ENCODE measurements at places on chromosomes 4 and X. TPM values are rescaled to one million over a fixed set of nuclear protein-coding genes. Genes with fewer than 3 reads are reported as not detected.

DNA sequence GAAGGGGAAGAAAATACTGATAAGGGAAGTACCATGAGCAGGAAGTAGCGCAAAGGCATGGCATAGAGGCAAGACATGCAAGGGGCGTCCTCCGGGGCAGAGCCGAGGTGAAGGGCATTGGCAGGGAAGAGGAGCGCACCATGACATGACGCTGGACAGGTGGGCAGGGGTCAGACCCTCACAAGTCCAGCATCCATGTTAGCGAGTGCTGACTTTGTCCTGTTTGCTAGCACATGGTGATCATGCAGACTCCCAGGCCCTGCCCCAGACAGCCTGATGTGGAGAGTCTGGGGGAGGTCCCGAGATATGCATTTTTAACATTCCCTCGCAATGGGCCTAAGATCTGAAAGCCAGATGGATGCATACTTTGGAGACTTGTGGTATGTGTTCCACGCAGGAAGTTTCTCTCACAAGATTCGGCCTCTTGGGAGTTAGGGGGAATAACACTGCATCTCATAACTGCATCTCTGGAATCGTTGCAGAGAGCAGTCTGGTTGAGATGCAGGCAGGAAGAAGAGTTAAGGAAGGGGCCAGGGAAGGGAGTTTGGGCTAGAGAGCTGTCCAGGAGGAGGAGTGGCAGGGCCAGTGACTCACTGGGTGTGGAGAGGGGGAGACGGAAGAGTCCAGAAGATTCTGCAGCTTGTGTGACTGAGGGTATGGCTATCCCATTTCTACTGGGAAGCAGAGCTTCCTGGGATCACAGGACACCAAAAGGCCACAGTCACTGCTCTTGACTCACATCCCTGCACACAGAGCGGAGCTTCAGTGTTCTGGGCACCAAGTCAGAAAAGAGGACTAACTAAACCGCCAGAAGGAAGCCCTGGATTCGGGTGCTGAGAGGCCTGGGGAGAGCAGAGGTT is 59.7 kb downstream of the FAM184B start:
- peak; percentile 67 for DNase-seq

TEX13C gene
- total RNA-seq: not detected

- no peak for DNase-seq
Observed at GRCh38 chr4:67020438-67020797, 524.9 kb downstream of the CENPC start.

CCKAR gene
- total RNA-seq: 3.1 TPM

DNA sequence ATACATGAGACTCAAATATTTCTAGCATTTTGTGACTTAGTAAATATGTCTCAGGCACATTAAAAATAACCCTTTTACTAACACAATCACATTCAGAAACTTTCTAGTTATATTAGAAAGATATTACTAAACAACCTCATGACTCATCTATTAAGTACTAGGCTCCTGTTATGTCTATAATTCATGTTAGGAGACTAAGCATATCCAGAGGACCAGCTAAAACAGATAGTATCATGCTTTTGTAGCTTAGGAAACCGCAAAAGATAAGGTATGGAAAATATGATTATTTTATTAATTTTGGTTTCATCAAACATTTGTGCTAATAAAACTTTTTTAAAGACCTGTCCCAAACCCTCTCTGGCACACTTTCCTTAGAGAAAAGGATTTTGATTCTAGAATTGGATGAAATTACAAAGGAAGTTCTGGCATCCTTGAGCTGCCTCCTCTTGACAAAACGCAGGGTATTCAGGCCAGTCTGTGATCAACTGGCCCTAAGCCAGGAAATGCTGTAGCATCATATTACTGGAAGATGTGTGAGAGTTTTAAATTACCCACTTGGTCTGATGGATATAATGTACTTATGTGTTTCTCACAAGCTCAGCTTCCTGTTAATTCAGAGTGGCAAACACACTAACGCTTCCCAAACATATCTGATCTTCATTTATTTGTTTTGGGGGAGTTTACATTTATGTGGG is 60.4 kb downstream of the NRK start:
- DNase-seq: peak; percentile 0

MUC7 gene
- not detected for total RNA-seq

DNA sequence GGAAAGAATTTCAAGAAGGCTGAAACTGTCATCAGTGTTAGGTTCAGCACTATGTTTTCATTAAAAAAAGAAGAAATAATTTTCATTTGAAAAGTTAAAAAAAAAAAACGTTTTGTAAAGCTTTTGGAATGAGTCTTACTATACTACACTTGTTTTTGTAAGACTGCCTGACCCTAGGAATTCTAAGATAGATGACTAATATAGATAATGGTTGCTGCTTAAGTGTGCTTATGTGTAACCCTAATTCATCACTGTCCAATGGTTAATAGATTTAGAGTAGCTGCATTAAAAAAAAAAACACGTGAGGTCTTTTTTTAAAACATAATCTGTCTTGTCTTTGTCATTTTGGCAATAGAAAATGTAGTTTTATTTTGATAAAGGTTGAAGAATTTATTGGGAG is 323.2 kb downstream of the IL1RAPL1 start:
- peak; percentile 66 for DNase-seq

MAGEA11 gene
- total RNA-seq: not detected

DNA sequence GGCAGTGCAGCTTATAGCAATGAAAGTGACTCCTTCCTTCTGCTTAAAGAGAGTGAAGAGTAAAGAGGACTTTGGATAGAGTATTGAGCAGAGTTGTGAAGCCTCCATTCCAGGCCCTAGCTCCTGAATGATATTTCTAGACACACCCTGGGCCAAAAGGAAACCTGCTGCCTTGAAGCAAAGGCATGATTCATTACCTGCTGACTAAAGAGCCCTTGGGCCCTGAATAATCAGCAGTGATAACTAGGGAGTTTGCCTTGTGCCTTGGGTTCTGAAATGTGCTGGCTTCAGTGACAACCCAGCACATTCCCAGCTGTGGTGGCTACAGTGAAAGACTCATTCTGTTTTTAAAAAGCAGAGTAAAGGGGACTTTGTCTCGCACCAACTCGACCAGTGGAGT is 49.2 kb downstream of the STPG2 start:
- DNase-seq: no peak

GRCh38 chr4:59240011-59240410 is 1960.1 kb upstream of the ADGRL3 start:
- DNase-seq: no peak

DNA sequence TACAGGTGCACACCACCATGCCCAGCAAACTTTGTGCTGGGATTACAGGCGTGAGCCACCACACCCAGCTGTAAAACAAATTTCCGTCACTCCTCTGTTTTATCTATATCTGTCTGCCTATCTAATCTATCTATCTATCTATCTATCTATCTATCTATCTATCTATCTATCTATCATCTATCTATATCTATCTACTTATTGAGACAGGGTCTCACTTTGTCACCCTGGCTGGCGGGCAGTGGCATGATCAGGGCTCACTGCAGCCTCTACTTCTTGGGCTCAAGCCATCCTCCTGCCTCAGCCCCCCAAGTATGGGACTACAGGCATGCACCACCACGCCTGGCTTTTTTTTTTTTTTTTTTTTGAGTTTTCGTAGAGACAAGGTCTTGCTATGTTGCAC is 20.6 kb downstream of the AKAP14 start:
- no peak for DNase-seq

GRCh38 chr4:124610211-124610610 is 102.3 kb downstream of the ANKRD50 start:
- DNase-seq: no peak

- no peak for DNase-seq
Observed at GRCh38 chrX:13664020-13664419, 11.1 kb downstream of the TCEANC start.

DNA sequence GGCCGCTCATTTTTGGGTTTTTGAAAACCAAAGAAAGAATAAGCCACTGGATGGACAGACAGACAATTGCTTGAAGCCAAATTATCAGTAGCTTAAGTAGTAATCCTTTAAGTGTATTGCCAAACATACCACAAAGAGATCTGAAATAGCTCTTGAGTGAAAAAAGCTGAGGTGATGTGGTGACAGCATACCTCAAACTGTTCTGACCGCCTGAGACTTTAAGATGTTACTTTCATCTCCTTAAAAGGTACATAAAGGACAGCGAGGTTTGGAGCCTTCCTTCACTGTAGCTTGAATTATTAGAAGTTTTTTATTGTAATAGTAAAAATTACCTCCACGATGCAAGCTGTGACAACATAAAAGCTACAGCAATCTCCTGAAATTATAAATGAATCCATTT is 271.5 kb upstream of the FAM241A start:
- no peak for DNase-seq

KCNE5 gene
- total RNA-seq: 0.36 TPM

DNA sequence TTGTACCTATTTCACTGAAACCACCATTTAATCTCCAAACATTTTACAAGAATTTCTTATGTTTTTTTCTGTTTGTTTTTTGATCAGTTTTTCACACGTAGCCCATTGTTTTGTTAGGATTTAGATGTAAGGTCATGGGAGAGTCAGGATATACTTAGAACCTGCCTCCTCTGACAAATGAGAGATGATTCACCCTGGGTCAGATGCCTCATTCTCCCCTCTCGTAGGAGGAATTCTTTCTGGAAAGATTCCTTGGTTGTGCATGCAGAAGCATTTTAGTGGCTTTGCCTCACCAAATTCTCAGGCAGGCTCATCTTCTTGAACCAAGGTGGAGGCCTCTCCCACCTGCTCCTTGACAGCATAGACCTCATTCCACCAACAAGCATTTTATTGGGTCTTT is 599.3 kb downstream of the SPRY1 start:
- peak; percentile 81 for DNase-seq

GRCh38 chrX:7972586-7972985 is 45.4 kb upstream of the PNPLA4 start:
- no peak for DNase-seq

DNA sequence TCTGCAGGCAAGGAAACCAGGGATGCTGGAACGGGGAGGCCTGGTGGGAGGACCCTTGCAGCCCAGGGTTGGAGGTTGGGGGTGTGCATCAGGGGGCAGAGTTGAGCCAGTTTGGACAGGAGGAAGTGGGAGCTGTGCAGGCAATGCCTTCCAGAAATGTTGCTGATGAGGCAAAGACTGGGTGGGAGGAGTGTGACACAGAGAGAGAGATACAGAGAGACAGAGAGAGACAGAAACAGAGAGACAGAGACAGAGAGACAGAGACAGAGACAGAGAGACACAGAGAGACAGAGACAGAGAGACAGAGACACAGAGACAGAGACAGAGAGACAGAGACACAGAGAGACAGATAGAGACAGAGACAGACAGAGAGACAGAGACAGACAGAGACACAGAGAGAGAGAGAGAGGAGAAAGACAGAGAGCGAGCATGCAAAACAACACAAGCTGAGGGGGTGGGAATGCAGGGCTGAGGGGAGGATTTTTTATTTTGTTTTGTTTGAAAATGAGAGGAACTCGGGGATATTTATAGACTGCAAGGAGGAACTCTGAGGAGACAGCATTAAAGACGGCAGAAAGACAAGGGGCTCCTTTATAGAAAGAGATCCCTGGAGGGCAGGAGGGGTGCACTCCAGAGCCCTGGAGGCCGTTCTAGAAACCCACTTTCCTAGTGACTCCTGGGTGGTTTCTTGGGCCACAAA is 1.9 kb upstream of the HAUS3 start:
- DNase-seq: peak; percentile 45

VCX3A gene
- not detected for total RNA-seq
